Activated gamma-delta T cell (primary cell): ENCODE measurements at places on chromosomes 3 and 15.

DNA sequence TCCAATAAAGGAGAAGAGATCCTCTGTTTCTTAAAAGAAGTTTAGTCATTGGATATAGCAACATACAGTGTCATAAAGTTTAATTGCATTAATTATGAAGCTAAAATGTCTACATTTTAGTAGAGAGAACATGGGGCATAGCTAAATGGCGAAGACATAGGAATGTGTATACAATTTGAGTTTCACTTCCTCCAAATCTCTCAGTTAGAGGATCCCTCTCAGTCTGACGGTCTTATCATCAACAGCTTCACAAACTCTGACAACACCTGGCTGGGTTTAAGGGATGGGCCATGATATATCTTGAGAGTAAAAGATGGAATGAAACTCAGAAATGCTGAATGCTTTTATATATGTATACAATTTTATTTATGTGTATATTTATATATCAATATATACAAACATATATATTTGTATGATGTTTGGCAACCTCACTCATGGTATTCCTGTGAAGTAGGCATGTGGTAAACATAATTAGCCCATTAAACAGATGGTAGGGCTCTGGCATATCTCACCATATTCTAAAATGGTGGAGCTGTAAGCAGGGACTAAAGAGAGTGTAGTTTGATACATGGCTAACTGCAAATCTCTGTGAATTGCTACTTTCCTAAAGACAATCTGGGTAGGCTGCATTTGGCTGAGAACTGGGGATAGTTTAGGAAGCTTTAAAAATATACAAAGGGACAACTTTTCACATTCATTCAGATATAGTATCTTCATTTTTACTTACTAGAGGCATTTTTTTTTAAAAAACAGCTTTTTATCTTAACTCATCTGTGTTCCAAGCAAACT, 111.6 kb downstream of the TIGIT start:
- no peak for DNase-seq

GRCh38 chr3:70974747-70975146, 608.8 kb downstream of the FOXP1 start:
- no peak for DNase-seq

- DNase-seq = no peak
These were observed 97.5 kb upstream of the TLE3 start for GRCh38 chr15:70195171-70195570.

GRCh38 chr15:89114990-89115389, 26.7 kb downstream of the ABHD2 start:
- DNase-seq = no peak

GRCh38 chr3:30188713-30189112, 417.7 kb upstream of the TGFBR2 start:
- no peak for DNase-seq

DNA sequence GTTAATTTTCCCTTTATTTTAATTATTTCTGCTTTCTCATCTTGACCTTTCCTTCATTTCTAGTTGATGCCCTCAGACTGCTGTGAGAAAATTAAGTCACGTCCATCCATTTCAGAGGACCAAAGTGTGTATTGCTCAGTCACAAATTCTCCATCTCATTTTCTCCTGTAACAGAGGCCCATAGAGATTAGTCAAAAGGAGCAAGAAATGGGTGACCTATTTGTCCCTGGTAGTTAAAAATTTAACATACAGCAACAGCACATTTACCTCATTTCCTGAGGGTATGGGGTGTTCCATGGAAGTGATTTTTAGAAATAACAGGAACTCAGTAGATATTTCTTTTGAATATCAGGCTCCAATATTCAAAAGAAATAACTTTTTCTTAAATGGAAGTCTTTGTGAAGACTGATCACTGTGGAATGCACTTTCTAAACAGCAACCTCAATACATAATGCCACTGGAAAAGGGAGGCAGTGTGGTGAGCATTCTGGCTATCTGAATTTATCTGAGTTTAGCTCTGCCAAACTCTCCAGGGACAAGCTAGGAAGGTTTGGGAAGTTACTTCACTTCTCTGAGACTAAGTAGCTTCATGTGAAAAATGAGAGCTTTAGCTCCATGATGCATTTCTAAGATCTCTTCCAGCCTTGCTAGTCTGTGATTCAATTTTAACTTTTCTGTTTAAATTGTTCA, 808.2 kb downstream of the SQOR start:
- DNase-seq = no peak

DNA sequence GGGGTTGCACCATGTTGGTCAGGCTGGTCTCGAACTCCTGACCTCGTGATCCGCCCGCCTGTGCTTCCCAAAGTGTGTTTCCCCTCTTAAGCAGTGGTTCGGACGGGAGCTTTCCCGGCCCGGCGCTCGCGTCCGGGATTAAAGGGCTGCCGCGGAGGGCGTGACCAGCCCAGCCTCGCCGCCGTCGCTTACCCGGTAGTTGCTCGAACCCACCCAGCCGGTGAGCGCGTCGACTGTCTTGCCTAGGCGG, 513 bp downstream of the CLASP2 start:
- DNase-seq = no peak

DNA sequence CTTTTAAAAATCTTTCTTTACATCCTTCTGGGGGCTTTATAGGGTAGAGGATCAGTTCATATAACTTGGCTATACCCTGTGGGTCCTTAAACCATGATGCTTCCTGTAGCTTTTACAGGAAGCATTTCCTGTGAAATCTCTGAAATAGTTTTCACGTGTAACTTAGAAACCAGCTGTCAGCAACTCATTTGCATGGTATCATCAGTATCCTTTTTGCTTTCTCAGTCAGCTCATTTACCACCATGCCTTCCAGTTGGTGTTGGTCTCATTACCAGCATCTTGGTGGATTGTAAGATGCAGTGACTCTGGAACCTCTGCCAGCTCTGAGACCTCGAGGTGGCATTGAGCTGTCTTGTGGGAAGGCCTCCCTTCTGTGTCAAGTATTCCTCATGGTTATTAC, 96.7 kb upstream of the MYZAP start:
- DNase-seq = no peak

DNA sequence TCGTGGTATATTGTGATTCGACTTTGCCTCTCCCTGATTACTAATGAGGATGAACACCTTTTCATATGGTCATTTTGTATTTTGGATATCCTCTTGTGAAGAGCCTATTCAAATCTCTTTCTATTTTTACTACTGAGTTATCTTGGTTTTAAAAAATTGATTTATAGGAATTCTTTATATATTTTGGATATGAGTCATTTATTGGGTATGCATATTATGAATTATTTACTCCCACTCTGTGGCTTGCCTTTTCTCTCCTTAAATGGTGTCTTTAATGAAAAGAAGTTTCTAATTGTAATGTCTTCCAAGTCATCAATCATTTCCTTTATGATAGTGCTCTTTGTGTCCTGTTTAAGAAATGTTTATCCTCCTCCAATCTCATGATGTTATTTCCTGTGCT, 191.5 kb upstream of the DPH6 start:
- no peak for DNase-seq

DNA sequence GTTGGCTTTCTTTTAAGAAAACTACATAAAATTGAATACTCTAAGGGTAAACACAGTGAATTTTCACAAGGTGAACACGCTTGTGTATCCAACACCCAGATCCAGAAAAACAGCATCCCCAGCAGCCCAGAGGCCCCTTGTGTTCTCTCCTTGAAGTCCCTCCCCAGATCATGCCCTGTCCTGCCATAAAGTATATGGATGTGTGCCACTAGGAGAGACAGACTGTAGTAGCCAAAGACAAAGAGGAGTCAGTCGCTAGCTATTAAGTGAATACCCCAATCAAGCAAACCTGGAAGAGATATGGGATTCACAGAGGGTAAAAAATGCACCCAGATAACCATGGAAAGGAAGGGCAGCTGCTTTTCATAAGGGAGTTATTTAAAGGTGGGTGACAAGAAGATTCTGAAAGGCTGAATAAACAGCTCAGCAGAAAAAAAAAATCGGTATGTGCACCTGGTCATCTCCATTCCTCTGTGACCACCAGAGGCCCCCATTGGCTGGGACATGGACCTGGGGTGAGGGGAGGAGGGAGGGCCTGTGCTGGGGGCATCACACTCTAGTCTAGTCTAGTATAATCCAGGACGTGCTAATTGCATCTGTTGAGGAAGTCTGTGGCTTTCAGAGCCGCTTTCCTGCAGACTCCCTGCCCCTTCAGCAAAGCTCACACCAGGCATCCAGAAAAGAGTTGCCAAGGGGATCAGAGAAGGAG, 167.3 kb upstream of the NDN start:
- DNase-seq = no peak

GRCh38 chr15:94286583-94286982, 55.2 kb downstream of the MCTP2 start:
- DNase-seq = no peak

- no peak for DNase-seq
These were observed 181.6 kb upstream of the RBMS3 start for GRCh38 chr3:29099296-29099695.

- DNase-seq = no peak
These were observed 60.1 kb downstream of the VGLL4 start for GRCh38 chr3:11583638-11584046.

DNA sequence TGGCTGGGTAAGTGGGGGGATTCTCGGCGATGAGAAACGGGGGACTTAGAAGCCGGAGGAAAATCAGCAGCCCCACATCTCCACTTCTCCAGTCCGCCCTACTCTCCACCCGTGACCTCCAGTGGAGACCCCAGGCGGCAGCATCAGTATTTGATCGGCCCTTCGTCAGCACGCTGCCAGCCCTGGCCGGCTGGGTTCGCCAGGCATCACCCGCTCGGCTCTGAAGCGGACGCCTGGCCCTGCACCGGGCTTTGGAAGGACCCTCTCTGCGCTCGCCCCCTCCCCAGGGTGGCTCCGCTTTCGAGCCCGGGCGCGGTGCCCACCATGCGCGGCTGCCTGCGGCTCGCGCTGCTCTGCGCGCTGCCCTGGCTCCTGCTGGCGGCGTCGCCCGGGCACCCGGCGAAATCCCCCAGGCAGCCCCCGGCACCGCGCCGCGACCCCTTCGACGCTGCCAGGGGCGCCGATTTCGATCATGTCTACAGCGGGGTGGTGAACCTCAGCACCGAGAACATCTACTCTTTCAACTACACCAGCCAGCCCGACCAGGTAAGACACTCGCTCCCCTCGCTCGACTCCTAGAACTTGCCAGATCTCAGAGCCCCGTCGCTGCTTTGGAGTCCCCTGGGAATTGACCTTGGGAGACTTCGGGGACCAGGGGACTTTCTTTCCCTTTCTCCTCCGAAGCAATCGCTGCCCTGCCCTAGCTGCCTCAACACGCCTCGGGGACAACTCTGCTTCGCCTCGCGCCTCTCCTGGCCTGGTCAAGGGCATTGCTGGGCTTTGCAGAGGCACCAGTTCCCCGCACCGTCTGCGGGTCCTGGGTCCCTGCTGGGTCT, 561 bp downstream of the SIDT1 start:
- DNase-seq = peak; percentile 16

GRCh38 chr15:79185199-79185598, 94.6 kb upstream of the RASGRF1 start:
- no peak for DNase-seq

GRCh38 chr3:38165722-38166387, 518 bp downstream of the OXSR1 start:
- no peak for DNase-seq

- no peak for DNase-seq
These were observed 107.1 kb downstream of the SRGAP3 start for GRCh38 chr3:9142362-9142761.

- no peak for DNase-seq
These were observed 236.6 kb downstream of the TBC1D5 start for GRCh38 chr3:17505856-17506255.

- DNase-seq = no peak
These were observed 2.0 kb upstream of the MANF start for GRCh38 chr3:51382947-51383578.

GRCh38 chr15:43329217-43329959, 985 bp downstream of the LCMT2 start:
- DNase-seq = peak; percentile 16

DNA sequence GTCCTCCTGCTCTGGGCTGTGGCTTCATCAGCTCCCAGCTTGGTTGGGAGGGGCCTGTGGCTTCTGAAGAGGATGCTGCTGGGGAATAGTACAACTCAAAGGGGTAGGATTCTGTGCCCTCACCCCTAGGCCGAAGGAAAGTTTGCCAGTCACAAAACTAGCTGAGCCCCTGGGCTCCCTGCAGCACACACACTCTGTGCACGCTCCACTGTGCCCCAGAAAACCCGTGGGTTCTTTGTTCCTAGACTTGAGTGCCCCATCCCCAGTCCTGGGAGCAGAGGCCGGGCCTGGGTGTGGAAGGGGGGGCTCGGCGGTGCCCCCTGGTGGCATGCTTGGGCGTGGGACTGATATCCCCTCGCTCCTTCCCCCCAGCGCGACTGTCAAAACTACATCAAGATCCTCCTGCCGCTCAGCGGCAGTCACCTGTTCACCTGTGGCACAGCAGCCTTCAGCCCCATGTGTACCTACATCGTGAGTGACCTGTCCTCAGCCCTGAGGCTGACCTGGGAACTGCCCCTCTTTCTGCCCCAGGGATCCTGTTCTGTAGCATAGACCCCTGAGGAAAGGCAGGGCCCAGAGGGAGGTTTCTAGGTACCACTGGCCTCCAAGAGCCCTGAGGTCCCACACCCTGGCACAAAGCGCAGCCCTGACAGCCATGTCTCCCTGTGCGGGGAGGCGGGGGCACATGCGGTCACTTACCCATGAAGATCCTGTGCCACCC, 14.2 kb downstream of the CIB1 start:
- DNase-seq = peak; percentile 20

DNA sequence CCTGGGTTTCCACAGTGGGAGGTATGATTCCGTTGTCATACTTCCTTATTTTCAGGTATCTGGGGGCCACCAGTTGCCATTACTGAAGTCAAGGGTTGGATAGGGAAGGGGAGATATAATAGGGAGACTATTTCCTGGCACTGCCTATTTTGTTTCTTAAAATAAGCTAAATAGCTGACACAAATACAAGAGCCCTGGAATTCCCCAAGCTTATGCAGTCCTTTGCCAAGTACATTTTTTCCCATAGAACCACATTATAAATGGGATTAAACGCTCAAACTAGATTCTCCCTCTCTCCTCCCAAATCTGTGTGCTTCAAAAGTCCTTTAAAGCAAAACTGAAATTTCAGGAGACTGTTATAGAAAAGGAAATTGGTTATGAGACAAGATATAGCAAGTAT, 68.7 kb downstream of the AP4E1 start:
- no peak for DNase-seq

- DNase-seq = no peak
These were observed 888.3 kb downstream of the PLOD2 start for GRCh38 chr3:145272684-145273083.

- DNase-seq = no peak
These were observed 23.7 kb downstream of the ABHD2 start for GRCh38 chr15:89111961-89112340.

GRCh38 chr3:153835540-153835939, 285.6 kb upstream of the ARHGEF26 start:
- DNase-seq = no peak

DNA sequence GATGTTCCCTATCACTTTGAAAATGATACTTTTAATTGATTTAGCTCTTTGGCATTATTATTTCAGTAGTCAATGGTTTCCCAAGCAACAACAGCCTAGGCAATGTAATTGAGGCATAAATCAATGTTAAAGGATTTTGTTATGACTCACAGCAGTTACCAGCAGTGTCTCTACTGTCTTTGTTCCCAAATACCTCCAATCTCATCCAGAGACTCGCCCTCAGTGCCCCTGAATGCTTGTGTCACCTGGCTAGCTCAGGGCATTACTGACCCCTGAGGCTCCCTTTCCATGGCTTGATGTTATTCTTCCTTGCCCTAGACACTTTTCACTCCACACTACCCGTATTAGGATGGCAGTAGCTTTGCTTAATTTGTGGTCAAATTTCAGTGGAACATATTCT, 227.2 kb downstream of the SQOR start:
- no peak for DNase-seq
